ENCODE measurements at places on chromosomes 3 and 15.
A peak's percentile ranks its signal among the peaks of the same experiment; 100 is the strongest.

- DNase-seq = no peak
These were observed 33.3 kb upstream of the SFMBT1 start for GRCh38 chr3:53079147-53079546.

DNA sequence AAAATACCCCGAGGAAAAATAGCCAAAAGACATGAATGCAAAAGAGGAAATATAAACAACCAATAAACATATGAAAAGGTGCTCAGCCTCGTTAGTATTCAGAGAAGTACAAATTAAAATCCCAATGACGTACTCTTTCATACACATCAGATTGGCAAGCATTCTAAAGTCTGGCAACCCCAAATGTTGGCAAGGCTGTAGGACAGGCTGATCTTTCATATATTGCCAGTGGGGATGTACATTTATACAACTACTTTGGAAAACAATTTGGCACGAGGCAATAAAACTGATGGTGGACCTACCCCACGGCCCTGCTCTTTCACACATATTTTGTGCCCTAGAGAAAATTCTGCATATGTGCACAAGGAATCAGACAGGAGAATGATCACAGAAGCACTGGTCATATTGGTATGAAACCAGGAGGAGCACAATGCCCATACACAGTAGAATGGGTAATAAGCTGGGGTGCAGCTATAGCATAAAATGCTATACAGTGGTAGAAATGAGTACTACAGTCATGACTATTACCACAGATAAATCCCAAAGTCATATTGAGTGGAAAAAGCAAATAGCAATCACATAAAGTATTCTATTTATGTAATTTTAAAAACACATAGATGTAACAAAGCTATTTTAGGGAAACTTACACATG is 176.0 kb upstream of the SLC24A5 start:
- no peak for DNase-seq

GRCh38 chr3:128084675-128085021 is 32.4 kb downstream of the SEC61A1 start:
- no peak for DNase-seq

DNA sequence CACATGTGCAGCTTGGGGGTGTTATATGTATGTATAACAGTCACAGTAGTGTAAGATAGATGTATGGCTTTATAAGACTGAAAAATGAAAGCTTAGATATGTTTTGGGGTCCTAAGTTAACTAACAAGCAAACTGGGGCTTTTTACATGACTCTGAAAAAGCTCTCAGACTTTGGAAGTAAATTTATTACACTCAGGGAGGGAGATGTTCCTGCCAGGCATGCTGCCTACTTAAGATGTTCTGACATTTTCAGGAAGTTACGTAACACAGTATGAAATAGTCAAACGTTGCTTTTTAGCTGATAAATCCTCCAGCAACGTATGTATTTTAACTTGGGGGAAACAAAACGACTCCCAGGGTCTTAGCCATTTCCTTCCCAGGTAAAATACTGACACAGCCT is 1.7 kb upstream of the IFT57 start:
- peak; percentile 30 for DNase-seq

- DNase-seq = no peak
These were observed 356.6 kb downstream of the GABRG3 start for GRCh38 chr15:27327467-27328025.

- no peak for DNase-seq
These were observed 35.4 kb downstream of the CCDC191 start for GRCh38 chr3:114020907-114021306.

GRCh38 chr15:67776600-67776999 is 48.7 kb upstream of the SKOR1 start:
- DNase-seq = no peak

- peak; percentile 57 for DNase-seq
These were observed 792 bp downstream of the GABPB1 start for GRCh38 chr15:50353975-50354837.

DNA sequence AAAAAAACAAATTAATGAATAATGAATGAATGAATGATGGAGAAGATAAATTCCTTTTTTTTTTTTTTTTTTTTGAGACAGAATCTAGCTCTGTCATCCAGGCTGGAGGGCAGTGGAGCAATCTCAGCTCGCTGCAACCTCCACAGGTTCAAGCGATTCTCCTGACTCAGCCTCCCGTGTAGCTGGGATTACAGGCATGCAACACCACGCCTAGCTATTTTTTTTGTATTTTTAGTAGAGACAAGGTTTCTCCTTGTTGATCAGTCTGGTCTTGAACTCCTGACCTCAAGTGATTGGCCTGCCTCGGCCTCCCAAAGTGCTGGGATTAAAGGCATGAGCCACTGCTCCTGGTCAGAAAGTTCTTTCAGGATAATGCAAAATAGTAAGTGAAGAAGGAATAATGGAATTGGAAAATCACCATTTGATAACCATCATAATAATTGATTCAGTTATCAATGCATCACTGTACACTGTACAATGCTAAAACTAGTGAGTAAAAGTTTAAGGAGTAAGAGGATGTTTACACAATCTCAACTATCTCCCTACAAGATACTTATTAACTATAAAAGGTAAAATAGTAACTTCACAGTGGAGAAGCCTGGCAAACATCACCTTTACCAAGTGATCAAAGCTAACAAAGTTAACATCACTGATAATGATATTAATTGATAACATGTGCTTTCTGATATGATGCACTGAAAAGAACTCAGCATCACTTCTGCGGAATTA is 12.3 kb upstream of the INO80 start:
- no peak for DNase-seq

- no peak for DNase-seq
These were observed 21.4 kb upstream of the LEO1 start for GRCh38 chr15:51992953-51993352.

DNA sequence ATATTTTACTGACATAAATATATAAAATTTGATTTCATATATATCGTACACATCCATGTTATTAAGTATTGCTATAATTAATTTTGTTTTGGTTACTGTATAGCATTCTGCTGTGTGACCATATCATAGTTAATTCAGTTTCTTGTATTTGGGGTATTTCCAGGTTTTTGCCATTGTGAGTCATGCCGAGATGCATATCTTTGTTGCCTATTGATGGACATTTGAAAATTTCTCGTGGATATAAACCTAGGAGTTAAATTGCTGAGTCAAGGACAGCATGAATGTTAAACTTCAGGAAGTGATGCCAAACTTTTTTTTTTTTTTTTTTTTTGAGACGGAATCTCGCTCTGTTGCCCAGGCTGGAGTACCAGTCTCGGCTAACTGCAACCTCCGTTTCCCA is 33.7 kb upstream of the GPR171 start:
- no peak for DNase-seq

DNA sequence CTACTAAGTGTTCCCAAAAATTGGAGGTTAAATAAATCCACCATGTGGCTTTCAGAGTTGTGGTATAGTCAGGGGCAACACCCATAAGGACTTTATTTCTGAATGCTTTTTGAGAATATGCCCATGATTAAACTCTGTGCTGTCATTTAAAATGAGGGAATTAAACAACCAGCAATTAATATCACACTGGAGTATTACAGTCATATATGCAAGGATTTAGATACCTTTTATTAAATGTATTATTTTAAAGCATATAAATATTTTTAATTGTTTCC is 227.6 kb downstream of the ZPLD1 start:
- DNase-seq = no peak

DNA sequence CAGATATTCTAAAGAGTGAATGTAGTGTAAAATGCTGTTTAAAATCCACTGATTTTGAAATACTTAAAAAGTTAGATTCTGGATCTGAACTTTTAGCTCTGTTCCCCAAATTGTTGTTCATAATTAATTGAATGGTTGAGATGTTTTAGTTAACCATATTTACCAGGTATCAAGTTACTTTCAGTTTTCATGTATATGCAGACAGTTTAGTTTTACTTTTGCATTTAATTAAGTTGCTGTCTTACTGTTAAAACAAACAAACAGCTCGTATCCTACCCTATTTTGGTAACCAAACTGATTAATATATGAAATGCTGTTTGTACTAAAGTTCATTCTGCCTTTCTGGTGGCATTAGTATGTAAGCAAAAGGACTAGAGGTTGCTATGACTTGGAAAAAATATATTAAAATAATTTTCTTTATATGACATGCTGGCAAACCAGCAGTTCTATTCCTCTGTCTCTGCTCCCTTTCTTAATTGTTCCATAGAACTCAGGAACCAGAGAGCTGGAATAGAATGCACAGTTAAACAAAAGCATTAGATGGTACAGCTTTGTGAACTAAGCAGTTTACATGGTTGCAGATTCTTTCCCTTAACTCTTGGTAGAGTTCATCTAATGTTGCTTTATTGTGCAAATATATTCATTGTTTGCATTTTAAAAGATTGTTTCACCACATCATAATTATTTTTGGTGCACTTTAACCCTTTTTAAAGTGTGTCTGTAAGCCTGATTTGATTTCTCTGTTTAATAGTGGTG is 39.5 kb upstream of the SCAANT1 start:
- DNase-seq = no peak

GRCh38 chr15:75647370-75648155 is at the start of gene SNX33:
Gene SNX33, plus strand, starts transcription at chr15:75647912. Its CDS starts 1,191 bp downstream, at chr15:75649103.
- DNase-seq = peak; percentile 76

Data from Ammon's horn (tissue), 1 donor.